ENCODE measurements at places on chromosomes 2 and 18. TPM values are rescaled to one million over a fixed set of nuclear protein-coding genes. Genes with fewer than 3 reads are reported as not detected.

DNA sequence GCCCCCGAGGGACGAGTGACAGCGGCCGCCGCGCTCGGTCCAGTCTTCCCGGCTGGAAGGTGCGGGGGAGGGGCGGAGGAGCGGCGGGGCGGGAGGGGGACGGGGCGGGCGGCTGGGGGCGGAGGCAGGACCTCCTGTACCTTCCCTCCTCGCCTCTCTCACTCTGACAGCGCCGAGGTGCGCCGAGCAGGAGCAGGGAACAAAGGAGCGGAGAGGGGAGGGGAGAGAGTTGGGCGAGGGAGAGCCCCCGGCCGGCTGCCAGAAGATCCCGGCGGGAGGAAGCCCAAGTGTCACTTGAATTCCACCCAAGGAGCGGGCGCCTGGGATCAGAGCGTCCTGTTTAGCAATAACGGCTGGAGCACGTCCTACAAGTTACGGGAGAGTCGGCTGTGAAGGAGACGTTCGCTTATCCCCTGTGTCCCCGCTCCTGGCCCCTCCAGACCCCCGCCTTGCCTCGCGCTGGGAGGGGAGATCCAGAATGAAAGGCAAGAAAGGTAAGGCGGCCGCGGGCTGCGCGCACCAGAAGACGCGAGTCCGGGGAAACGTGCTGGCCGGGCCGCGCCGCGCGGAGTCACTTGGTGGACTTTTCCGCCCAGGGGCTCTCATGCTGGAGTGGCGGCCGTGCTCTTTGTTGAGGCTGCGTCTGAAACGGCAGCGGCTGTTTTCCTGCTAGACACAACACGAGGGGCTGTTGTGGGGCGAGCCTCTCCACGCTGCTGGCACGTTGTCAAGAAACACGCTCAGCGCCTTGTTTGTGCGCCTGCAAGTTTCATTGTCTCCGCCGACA lies at the start of gene TGIF1:
TGIF1 (plus strand) TSS at position 161 of the 787 bp plus-strand sequence; CDS start at position 479, 318 bp downstream.
- DNase-seq, result peak; percentile 29

DSC2 gene
- 5.3 TPM for total RNA-seq

PLA2R1 gene
- total RNA-seq, result 1.6 TPM

DNA sequence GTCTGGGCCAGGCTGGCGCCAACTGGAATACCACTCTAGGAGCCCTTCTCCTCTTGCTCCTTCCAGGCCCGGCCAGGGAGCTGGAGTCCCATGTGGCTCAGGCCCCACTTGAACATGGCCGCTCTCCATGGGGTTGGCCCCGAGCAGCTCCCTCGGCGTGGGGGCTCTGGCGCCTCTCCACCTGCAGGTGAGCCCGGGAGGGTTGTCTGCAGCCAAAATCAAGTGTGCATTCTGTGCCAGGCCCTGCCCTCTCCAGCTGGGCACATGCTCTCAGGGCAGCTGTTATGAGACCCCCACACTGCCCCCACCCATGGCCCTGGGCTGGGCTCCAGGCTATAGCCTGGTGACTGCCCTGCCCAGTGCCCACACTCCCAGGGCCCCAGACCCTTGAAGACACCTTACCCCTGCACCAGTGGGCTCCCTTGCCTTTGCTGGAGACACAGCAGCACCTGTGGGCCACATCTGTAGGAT lies 45.8 kb upstream of the HS6ST1 start:
- no peak for DNase-seq

VIL1 gene
- not detected for total RNA-seq

GRCh38 chr2:2188344-2188920 lies 142.6 kb downstream of the MYT1L start:
- no peak for DNase-seq

- no peak for DNase-seq
Measured at GRCh38 chr2:98869272-98869641, 66.8 kb downstream of the CRACDL start.

NEURL3 gene
- total RNA-seq, result not detected

- no peak for DNase-seq
Measured at GRCh38 chr2:146438246-146438645, 1406.6 kb upstream of the ACVR2A start.

RIT2 gene
- total RNA-seq, result 29.3 TPM

CDH19 gene
- under 0.01 TPM for total RNA-seq

GRCh38 chr2:74548900-74549826 lies 4.6 kb downstream of the LOXL3 start:
- no peak for DNase-seq

GRCh38 chr2:114127372-114127771 lies 237.5 kb downstream of the ACTR3 start:
- DNase-seq, result no peak

LIPG gene
- total RNA-seq, result 10.2 TPM

DNA sequence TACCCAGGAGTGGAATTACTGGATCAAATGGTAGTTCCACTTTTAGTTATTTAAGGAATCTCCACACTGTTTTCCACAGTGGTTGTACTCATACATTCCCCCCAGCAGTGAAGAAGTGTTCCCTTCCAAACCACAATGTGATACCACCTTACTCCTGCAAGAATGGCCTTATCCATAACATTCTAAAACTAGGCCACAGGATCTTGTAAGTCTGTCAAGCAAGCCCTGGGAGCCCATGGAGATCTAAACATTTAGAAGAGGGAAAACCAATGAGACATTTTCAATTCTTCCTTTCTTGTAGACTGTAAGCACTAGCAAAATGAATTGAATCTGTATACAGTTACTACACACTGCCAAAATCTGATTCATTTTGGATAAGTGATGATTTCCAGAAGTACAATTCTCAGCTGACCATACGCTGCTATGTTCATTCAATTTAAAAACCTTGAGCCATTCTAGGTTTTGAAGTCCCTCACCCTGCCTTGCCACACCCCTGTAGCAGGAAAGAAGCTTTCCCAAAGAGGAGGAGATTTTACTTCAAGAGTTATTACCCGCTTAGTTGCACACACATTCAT lies 149.1 kb downstream of the SLC8A1 start:
- DNase-seq, result no peak

- DNase-seq, result no peak
Measured at GRCh38 chr2:72104821-72105588, 42.7 kb downstream of the CYP26B1 start.

FRZB gene
- 17.1 TPM for total RNA-seq

DNA sequence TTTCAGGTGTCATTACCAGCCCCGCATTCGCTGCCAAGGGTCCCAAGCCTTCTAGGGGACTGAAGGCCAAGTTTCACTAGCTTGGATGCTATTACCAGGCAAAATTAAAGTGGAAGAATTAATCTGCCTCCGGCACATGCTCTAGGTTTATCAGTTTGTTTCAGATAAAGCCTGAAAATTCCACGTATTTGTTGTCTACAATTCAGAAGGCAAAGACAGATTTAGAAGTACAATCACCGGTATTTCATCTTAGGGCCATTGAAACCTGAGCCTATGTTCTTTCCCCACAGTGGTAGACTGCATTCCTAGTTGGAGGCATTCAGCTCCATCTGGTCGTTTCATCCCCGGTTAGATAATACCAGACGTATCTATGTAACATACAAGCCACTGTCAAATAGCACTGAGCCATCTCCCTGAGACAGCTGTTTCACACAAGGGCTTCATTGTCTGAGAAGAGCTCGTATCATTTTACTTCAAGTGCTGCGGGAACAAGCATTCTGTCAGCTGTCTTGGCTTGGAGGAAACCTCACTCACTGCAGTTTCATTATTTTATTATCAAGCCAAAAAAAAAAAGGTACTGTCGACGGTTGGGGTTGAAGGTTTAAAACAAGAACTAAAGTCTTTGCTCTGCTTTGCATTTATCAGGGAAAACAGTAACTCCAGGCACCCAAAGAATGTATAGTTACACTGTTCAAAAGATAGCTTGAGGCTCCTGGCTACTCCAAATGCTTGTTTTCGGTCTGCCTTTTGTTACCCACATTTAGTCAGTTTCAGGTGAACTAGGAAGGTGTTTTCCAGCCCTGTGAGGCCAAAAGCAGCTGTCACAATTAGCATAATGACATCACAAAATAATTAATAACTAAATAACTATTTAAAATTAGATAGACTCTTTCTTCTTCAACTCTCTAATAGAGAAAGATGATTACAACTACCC lies 76.7 kb downstream of the TGIF1 start:
- no peak for DNase-seq

GRCh38 chr2:60906395-60906794 lies 25.0 kb downstream of the REL start:
- DNase-seq, result no peak

NT5C1B gene
- not detected for total RNA-seq

DNA sequence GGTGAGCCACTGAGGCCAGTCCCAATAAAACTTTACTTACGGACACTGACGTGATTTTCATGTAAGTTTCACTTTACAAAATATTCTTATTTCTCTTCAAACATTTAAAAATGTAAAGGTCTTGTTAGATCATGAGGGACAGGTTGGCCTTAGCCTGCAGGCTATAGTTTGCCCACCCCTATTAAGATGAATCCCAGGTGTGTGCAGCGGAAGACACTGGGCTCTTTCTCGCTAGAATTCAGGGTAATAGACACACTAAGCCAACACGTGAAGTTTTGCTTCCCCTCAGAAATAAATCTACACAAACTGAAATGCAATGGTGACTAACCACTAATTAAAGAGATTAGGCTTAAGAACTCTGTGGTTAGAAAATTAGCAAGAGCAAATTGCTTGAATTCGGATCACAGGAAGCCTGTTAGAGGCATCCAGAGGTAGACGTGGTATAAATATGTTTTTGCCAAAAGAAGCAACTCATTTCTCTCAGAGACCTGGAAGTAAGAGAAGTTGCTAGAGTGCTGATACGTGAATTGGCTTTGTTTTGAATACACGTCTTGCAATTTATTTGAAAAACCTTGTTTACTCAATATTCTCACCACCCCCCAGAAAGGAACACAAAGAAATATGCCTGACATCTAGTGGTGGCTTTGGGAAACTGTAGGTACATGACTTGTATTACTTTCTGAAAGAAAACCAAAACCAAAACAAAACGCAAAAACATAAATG lies 151.6 kb downstream of the DTNB start:
- DNase-seq, result no peak

- no peak for DNase-seq
Measured at GRCh38 chr2:236940497-236940896, 145.2 kb upstream of the COPS8 start.

NXPH2 gene
- total RNA-seq, result 25.7 TPM

TFPI gene
- total RNA-seq, result 27.7 TPM

DNA sequence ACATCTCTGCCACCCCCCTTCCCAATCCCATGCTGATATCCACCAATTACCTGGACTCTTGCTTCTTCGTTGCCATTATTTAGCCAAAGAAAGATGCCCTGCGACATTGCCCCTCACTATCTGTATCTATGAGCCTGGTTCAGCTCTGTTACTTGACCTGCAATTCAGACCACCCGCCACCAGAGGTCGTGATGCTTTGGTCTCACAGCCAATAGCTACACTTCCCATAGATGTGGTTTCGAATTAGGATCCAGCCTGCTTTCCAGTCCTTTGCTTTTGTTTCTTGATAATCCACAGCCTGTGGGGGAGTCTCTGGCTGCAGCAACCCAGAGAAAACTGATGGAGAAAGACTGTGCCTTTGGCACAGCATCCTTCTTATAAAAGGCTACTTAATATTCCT lies 239.4 kb downstream of the KLHL29 start:
- no peak for DNase-seq

- no peak for DNase-seq
Measured at GRCh38 chr18:73683409-73684238, 464.0 kb downstream of the FBXO15 start.

GRCh38 chr2:65863713-65864112 lies 431.3 kb upstream of the SPRED2 start:
- no peak for DNase-seq

DNA sequence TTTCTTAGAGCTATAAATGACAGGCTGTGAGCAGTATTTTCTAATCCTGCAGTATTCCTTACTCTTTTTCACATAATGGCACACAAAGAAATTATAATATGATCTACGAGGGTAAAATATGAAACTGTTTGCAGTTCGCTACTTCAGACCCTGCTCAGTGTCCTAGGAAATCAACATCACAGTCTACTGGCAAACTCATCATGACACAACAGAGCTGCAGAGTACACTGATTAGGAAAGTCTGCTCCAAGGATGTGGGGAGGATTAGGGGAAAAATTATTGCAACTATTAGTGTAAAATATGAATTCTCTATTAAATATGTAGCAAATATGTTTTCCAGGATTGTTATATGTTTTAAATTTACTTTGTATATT lies 149.2 kb upstream of the REG3G start:
- no peak for DNase-seq
